ENCODE measurements at places on chromosomes 1 and 21.
A peak's percentile ranks its signal among the peaks of the same experiment; 100 is the strongest.

DNA sequence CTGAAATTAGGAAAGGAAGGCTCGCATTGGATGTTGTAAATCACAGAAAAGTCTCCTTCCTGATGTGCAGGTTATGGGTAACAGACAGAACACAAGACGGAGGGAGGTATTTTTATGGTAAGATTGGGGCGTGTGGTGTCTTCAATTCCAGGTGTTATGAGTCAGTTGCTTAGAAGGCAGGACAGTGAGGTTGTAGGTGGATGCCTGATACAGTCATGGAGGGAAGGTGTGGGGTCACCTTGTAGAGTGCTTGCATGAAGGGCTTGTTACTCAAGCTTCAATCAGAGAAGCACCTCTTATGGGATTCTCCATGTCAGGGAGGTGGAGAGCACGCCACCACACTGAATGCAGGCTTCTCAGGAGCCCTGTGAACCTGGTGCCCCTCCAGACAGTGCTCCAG is 63.1 kb downstream of the C1orf21 start:
- DNase-seq = no peak

DNA sequence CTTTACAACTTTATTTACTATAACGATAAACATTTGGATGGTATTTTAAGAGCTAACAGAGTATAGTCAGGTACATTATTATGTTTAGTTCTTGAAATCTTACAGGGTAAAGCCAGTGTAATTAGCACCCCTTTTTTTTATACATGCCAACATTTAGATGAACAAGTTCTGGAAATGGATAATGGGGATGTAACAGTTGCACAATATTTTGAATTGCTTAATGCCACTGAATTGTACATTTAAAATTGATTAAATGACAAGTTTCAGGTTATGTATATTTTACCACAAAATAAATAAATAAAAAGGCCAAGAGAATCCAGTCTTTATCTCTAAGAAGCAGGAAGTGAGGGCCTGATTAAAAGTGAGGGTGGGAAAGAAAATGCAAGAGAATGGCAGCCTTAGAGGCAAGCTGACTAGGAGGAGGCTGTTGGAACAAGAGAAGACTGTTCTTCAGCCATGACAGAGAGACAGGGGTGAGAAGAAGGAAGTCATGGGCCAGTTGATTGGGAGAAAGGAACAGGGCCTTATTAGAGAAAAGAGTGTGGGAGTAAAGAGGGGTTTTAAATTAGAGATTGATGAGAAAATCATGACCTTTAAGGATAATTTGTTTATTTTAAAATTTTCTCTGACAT is 49.9 kb upstream of the TNFSF18 start:
- DNase-seq = no peak

- DNase-seq = no peak
These were observed 29.0 kb downstream of the DUSP10 start for GRCh38 chr1:221712776-221713431.

GRCh38 chr1:2174348-2175054 is 20.1 kb downstream of the FAAP20 start:
- peak; percentile 65 for DNase-seq

GRCh38 chr1:207519505-207520399 is 23.8 kb downstream of the CR1 start:
- DNase-seq = no peak

DNA sequence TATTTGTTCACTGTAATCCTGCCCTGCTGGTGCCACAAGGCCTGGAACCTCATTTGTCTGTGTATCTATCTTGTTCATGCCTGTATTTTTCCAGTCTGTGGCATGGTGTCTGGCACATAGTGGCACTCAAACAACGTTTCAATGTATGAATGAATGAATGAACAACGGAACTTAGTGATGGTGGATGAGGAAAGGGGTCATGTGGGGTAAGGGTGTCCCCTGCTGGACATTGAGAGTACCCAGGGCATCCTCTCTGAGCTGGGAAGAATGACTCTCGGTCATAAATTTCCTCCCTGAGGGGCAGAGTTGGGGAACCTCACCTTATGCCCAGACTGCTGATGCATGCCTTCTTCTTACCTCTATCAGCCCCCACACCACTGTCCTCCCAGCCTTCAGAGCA is 18.9 kb upstream of the ZNF683 start:
- no peak for DNase-seq

DNA sequence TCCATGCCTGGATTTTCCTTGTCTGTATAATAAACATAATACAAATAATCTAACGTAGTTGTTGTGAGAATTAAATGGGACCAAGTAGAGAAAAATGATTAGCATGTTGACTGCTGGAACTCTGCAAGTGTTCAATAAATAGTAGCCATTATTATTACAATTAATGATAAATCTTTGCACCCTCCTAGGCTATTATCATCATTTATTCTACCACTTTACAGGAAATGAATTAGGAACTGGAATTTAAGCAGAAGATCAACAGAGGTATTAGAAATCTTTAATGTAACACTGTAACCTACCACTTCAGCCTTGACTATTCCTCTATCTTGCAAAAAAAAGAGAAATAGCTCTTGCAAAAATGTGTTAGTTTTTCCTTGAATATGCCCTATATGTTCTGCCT is 61.9 kb upstream of the TTC39A start:
- DNase-seq = no peak

GRCh38 chr1:154288661-154289060 is 16.2 kb downstream of the HAX1 start:
- no peak for DNase-seq

DNA sequence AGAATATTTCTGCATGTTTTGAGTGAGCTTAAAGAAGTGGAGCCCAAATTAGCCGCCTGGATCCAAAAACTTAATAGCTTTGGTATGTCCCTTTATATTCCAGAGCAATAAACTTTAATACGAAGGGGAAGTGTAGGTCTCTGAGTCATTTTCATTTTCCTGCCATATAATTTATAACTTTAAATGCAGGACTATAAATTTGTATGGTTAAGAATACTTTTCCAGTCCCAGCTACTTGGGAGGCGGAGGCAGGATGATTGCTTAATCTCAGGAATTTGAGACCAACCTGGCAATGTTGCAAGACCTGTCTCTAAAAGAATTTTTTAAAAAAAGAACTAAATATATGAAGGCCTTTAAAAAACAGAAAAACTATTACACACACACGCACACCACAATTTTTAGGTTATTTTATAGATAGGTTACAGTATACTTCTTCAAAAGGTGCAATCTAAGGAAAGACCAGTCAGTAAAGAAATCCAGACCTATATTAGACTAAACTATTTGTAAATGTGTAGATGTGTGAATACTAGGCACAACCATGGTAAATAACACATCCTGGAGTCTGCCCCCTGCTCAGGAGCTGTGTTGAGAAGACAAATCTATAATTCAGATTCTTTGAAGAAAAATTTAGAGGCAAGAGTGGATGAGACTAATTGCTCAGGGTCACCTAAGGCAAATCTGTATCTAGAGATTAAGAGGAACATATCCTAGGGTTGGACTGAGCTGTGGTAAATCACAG is 80.3 kb downstream of the TTC3 start:
- no peak for DNase-seq

DNA sequence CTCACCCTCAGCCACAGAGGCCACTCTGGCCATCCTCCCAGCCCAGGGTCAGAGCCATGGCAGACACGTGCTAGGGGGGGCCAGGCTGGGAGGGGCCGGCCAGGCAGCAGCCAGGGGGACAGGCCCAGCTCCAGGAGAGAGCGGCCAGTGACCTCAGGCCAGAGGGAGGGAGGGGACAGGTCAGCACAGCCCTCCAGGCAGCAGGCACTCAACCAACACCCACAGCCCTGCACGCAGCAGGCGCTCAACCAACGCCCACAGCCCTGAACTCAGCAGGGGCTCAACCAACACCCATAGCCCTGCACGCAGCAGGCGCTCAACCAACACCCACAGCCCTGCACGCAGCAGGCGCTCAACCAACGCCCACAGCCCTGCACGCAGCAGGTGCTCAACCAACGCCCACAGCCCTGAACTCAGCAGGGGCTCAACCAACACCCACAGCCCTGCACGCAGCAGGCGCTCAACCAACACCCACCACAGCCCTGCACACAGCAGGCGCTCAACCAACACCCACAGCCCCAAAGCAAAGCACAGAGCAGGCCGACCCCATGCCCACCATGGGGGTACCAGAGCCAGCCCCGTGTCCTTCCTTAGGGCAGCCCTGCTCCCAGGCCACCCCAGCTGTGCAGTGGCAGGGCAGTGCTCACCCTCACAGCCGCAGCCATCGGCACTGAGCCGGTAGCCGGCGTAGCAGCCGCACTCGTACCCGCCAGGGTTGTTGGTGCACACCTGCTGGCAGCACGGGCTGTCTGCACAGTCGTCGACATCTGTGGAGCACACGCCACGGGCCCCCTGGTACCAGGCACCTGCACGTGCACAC is 55.9 kb downstream of the ARHGEF16 start:
- no peak for DNase-seq
